ENCODE measurements at places on chromosomes 1 and 21. TPM values are rescaled to one million over a fixed set of nuclear protein-coding genes. Genes with fewer than 3 reads are reported as not detected.

- H3K4me3 ChIP-seq: no peak overlapping the region
- no peaks in the 10 kb centered on the region for H3K36me3 ChIP-seq
- DNase-seq: peak; percentile 63
- no peak overlapping the region for H3K27ac ChIP-seq
These were observed 42.3 kb downstream of the LACTBL1 start for GRCh38 chr1:22930240-22930912.

DNA sequence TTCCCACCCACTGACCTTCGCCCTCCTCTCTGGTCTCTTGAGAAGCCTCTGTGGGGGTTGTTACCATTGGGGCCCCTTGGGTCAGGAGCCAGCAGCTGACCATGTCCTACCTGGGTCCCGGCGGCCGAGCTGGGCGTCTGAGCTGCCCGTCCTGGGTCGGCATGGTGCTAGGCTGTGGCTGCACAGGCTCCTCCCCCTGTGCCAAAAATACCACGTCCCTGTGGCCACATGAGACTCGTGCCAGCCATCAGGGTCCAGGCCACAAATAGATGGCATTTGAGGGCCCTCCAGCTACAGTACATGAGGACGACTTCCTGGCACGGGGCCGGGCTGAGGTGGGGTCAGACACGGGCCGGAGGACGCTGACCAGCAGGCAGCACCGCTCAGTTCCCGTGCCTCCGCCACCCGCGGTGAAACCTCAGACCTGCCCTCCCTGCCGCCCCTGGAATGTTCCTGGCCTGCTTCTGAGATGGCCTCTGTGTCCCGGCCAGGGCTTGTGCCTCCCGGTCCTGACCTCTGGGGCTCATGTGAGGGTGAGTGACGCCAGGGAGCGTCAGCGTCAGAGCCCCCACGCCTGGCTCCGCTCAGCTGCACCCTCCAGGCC is at the start of gene PERM1:
Gene PERM1 (minus strand): TSS at position 139 of the 604 bp plus-strand sequence. CDS start 1,064 bp downstream, outside the sequence.
- no peak within 1 kb of the TSS for H3K4me3 ChIP-seq
- no peak within 1 kb of the TSS for H3K27ac ChIP-seq

GRCh38 chr1:228275430-228276173 is 67.8 kb downstream of the OBSCN start:
- H3K36me3 ChIP-seq: no peaks in the 10 kb centered on the region
- peak overlapping the region; percentile 74 for H3K27ac ChIP-seq
- peaks cover 19% of the 10 kb centered on the region for H3K4me1 ChIP-seq
- H3K27me3 ChIP-seq: no peaks in the 10 kb centered on the region
- peak overlapping the region; percentile 55 for H3K4me3 ChIP-seq

GRCh38 chr1:27931184-27931583 is 3.6 kb upstream of the SMPDL3B start:
- H3K27ac ChIP-seq: no peak overlapping the region
- DNase-seq: no peak
- no peaks in the 10 kb centered on the region for H3K36me3 ChIP-seq
- H3K4me1 ChIP-seq: no peaks in the 10 kb centered on the region
- H3K27me3 ChIP-seq: peaks cover 16% of the 10 kb centered on the region
- no peak overlapping the region for H3K4me3 ChIP-seq

GRCh38 chr1:212205843-212206242 is 79.4 kb upstream of the PPP2R5A start:
- H3K4me3 ChIP-seq: no peak overlapping the region
- H3K4me1 ChIP-seq: no peaks in the 10 kb centered on the region
- no peak overlapping the region for H3K27ac ChIP-seq
- DNase-seq: no peak

DNA sequence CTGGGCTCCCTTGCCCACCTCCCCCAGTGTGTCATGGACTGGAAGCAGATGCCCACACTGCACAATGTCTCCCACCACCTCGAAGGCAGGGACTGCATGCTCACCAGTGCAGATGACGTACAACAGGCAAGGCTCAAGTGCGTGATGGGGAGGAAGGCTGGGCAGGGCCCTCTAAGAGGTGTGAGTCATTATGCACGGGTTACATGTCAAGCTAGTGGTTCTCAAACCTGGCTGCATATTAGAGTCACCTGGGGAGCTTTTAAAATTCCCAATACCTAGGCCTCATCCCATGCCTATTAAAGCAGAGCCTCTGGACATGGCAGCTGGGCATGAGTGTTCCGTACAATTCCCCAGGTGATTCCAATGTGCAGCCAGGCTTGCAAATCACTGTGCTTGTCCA is 137.9 kb upstream of the NGF start:
- H3K27me3 ChIP-seq: no peaks in the 10 kb centered on the region
- peaks cover 3% of the 10 kb centered on the region for H3K4me1 ChIP-seq
- no peak overlapping the region for H3K27ac ChIP-seq
- H3K4me3 ChIP-seq: no peak overlapping the region
- H3K36me3 ChIP-seq: no peaks in the 10 kb centered on the region
- no peak for DNase-seq

GRCh38 chr1:3907031-3907534 is 7.0 kb upstream of the C1orf174 start:
- H3K4me1 ChIP-seq: no peaks in the 10 kb centered on the region
- peak; percentile 43 for DNase-seq
- H3K36me3 ChIP-seq: no peaks in the 10 kb centered on the region
- peaks cover 21% of the 10 kb centered on the region for H3K27me3 ChIP-seq
- H3K4me3 ChIP-seq: no peak overlapping the region

- no peaks in the 10 kb centered on the region for H3K36me3 ChIP-seq
- no peaks in the 10 kb centered on the region for H3K4me1 ChIP-seq
- DNase-seq: no peak
- peak overlapping the region; percentile 80 for H3K4me3 ChIP-seq
- peak overlapping the region; percentile 92 for H3K27ac ChIP-seq
These were observed 801 bp downstream of the EPRS1 start for GRCh38 chr1:220045356-220046051.

- no peak overlapping the region for H3K4me3 ChIP-seq
- no peak overlapping the region for H3K27ac ChIP-seq
- no peak for DNase-seq
These were observed 6.6 kb upstream of the AZIN2 start for GRCh38 chr1:33074193-33074945.

- no peak overlapping the region for H3K4me3 ChIP-seq
- no peak for DNase-seq
- peaks cover 6% of the 10 kb centered on the region for H3K4me1 ChIP-seq
- H3K27ac ChIP-seq: no peak overlapping the region
- no peaks in the 10 kb centered on the region for H3K36me3 ChIP-seq
- no peaks in the 10 kb centered on the region for H3K27me3 ChIP-seq
These were observed 42.1 kb upstream of the C8B start for GRCh38 chr1:57007948-57008347.

DNA sequence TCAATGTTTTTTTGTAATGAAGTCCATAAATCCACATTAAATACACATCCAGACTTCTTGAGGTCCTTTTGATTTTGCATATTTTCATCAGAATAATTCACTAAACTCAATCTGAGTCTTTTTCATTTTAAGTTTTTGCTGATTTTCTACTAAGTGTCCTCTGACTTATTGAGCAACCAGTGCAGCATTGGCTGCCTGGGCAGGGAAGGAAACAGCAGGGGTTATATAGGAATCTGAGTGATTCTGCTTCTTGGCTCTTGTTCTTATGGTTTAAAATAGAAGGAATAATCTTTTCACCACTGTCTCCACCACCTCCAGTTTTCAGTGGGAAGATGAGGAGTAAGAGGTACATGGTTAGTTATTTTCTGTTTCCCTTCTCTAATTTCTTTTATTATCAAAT is 88.4 kb downstream of the ST6GALNAC5 start:
- no peak for DNase-seq
- H3K36me3 ChIP-seq: no peaks in the 10 kb centered on the region
- no peaks in the 10 kb centered on the region for H3K4me1 ChIP-seq
- no peaks in the 10 kb centered on the region for H3K27me3 ChIP-seq
- H3K4me3 ChIP-seq: no peak overlapping the region
- no peak overlapping the region for H3K27ac ChIP-seq

- H3K4me1 ChIP-seq: peaks cover 24% of the 10 kb centered on the region
- H3K36me3 ChIP-seq: no peaks in the 10 kb centered on the region
- no peak for DNase-seq
- H3K27ac ChIP-seq: no peak overlapping the region
- no peak overlapping the region for H3K4me3 ChIP-seq
- no peaks in the 10 kb centered on the region for H3K27me3 ChIP-seq
These were observed 1.6 kb upstream of the IER5 start for GRCh38 chr1:181086926-181087325.

GRCh38 chr21:42009018-42009830 is 936 bp downstream of the ZBTB21 start:
- no peaks in the 10 kb centered on the region for H3K27me3 ChIP-seq
- H3K36me3 ChIP-seq: no peaks in the 10 kb centered on the region
- H3K4me1 ChIP-seq: peaks cover 13% of the 10 kb centered on the region
- peak; percentile 81 for DNase-seq
- peak overlapping the region; percentile 90 for H3K4me3 ChIP-seq

- no peaks in the 10 kb centered on the region for H3K4me1 ChIP-seq
- H3K27me3 ChIP-seq: no peaks in the 10 kb centered on the region
- no peak overlapping the region for H3K27ac ChIP-seq
- H3K4me3 ChIP-seq: no peak overlapping the region
These were observed 1396.1 kb upstream of the ADGRL4 start for GRCh38 chr1:80402625-80403024.

DNA sequence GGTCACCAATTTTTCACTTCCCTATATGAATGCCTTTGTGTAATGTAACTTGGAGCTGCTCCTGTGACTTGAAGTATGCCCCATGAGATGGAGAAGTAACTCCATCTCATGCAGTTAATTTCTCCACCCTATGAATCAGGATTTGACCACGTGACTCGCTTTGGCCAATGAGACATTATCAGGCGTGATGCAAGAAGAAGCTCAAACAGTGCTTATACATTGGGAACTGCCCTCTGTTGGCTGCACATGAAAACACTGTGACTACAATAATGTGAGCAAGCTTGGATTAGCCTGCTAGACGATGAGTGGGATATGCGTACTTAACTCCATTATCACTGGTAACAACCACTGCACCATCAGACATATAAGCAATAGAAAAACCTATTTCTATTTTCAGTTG is 684.4 kb downstream of the PLA2G4A start:
- H3K27me3 ChIP-seq: no peaks in the 10 kb centered on the region
- H3K4me3 ChIP-seq: no peak overlapping the region
- no peak for DNase-seq
- H3K27ac ChIP-seq: no peak overlapping the region
- H3K36me3 ChIP-seq: no peaks in the 10 kb centered on the region

- H3K4me1 ChIP-seq: peaks cover 11% of the 10 kb centered on the region
- DNase-seq: no peak
- H3K27me3 ChIP-seq: no peaks in the 10 kb centered on the region
- H3K4me3 ChIP-seq: no peak overlapping the region
These were observed 192.9 kb downstream of the PCP4 start for GRCh38 chr21:40060083-40060677.

DNA sequence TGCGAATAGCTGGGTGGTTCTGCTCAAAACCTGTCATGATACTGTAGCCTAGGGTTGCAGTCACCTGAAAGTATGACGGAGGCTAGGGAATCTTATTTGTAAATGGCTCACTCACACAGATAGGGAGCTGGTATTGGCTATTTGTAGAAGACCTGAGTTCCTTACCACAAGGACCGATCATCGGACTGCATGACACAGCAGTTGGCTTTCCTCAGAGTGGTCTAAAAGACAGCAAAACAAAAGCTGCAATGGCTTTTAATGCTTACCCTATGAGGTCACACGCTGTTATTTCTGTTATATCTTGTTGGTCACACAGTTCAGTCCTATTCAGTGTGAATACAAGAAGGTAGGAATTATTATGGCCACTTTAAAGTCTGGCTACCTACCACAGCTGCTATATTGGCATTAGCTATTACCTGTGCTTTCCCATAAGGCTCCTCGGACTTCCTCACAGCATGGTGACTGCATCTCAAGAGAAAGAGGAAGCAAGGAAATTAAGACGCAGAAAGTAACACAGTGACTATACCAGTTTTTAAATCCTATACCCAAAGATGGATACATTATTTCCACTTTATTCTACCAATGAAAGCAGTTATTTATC is 68.4 kb upstream of the LRRC7 start:
- no peak overlapping the region for H3K27ac ChIP-seq
- DNase-seq: no peak
- H3K36me3 ChIP-seq: no peaks in the 10 kb centered on the region
- H3K27me3 ChIP-seq: no peaks in the 10 kb centered on the region
- no peak overlapping the region for H3K4me3 ChIP-seq
- no peaks in the 10 kb centered on the region for H3K4me1 ChIP-seq

DNA sequence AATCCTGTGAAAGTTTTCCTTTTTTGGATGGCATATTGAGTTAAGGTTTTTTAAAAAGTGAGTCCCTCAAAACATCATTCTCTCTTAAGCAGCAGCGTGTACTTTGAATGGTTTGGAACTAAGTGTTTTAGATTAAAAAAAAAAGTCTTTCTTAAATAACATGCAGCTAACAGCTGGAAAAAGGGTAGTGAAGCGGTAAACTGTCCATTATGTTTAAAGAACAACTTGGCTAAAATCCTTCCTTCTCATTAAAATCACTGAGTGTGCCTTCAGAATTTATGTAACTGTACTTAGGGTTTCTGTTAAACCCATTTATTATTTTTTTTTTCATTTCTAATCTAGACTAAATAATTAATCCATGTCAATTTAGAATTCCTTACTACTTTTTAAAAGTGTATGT is 254.2 kb upstream of the ADAMTS5 start:
- no peaks in the 10 kb centered on the region for H3K27me3 ChIP-seq
- H3K36me3 ChIP-seq: no peaks in the 10 kb centered on the region
- H3K27ac ChIP-seq: no peak overlapping the region
- H3K4me3 ChIP-seq: no peak overlapping the region
- no peak for DNase-seq
- H3K4me1 ChIP-seq: no peaks in the 10 kb centered on the region

Gene PAPPA2
- 0.83 TPM for total RNA-seq

Gene TTC34
- 0.71 TPM for total RNA-seq

Gene ACOT7
- total RNA-seq: 17.9 TPM

Gene PCSK9
- total RNA-seq: not detected

Gene PGBD2
- 5.4 TPM for total RNA-seq

Gene FCRLA
- not detected for total RNA-seq

Gene SLC25A44
- total RNA-seq: 13.3 TPM

Gene ZNF593
- total RNA-seq: 37.2 TPM

Gene TMEM240
- total RNA-seq: 35.2 TPM

Gene MCOLN2
- 0.99 TPM for total RNA-seq

Gene DPT
- total RNA-seq: 335 TPM

Gene EPHB2
- 2.5 TPM for total RNA-seq
